Cortex of kidney (tissue), 1 donor: ENCODE measurements at places on chromosomes 4 and X.

DNA sequence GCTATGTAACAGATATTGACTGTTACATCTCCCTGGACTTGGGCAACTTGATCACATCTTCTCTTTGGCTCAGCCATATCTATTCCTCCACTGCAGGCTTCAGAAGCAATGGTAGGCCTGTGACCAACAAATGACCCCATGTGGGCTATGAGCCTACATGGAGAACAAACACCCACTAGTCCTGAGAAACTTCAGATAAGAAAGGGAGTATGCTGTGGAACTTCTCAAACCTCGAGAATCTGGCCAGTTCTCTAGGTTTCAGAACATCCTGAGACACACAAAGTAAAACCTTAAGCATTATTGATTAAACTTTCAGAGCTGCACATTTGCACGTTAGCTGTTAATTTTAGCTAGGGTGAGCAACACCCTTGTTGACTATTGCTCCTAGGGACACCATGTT, 16.3 kb downstream of the RBMX2 start:
- no peak for DNase-seq

DNA sequence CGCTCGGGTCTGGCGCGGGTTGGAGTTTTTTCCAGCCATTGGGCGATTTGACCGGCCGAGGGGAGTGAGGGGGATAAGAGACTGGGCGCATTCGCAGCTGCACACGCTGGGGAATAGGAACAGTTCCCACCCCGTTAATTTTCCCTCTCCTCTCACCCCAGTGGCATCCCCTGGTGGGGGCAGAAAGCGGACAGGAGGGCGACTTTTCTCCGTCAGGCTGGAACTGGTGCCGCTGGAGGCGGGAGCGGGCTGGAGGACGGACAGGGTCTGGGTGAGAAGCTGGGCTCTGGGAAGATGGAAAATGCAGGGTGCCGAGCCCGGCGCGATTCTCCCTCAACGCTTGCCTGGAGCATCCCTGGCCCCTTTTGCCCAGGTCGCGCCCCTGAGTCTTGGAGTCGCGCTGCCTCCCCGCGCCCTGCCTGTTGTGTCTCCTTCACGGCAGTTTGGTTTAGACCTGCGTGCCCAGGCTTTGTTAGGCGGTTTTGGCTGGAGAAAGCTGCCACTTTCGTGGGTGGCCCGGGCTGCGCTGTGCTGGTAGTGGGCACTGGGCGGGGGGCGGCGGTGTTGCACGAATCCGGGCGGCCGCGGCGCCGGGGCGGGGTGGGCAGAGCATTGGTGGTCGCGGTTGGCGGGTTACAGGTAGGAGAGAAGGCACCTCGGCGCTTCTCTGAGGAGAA, 2.0 kb downstream of the ADGRL3 start:
- no peak for DNase-seq

GRCh38 chrX:39261446-39262147, 460.3 kb downstream of the MID1IP1 start:
- no peak for DNase-seq

DNA sequence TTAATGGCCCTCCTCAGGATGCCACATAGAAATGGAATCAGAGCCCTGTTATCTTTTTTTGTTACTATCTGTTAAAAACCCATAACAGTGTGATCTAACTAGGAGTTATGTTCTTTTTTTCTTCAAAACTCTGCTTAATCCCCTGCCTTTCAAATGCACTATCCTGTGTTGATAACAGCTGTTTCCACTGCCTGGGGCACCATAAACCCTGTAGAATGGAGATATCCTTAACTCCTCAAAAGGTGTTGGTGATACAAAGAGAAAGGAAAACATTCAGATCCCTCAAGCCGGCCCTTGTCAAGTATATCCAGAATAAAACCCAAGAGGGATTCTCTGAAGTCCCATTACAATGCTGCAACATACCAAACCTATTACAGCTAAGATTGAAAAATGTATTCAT, 108.6 kb downstream of the ACTRT1 start:
- no peak for DNase-seq

GRCh38 chrX:13699183-13699826, 10.4 kb downstream of the RAB9A start:
- DNase-seq, result no peak

DNA sequence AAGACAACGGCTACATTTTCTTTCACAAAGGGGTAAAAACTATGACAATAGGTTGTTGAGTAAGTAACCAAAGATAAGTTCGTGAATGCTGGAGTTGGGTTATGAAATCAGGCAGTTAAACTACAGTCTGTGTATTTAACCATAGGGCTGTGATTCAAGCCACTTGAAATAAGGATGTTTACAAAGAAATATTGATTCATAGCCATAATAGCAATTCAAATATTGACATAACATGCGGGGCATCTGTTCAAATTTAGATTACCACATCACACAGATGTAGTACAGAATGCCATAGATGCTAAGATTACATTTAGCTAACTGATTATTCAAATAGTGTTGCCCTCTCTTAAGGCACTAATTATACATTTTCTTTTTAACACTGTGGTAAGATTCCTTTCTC, 364.1 kb downstream of the FSTL5 start:
- no peak for DNase-seq

GRCh38 chr4:4673070-4673469, 131.2 kb upstream of the STX18 start:
- DNase-seq, result no peak

DNA sequence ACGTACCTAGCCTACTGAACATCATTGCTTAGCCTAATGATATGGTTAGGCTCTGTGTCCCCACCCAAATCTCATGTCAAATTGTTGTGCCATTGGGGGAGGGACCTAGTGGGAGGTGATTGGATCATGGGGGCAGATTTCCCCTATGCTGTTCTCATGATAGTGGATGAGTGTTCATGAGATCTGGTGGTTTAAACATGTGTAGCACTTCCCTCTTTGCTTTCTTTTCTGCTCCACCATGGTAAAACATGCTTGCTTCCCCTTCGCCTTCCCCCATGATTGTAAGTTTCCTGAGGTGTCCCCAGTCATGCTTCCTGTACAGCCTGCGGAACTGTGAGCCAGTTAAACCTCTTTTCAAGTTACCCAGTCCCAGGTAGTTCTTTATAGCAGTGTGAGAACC, 102.6 kb downstream of the RAPGEF2 start:
- DNase-seq, result no peak

DNA sequence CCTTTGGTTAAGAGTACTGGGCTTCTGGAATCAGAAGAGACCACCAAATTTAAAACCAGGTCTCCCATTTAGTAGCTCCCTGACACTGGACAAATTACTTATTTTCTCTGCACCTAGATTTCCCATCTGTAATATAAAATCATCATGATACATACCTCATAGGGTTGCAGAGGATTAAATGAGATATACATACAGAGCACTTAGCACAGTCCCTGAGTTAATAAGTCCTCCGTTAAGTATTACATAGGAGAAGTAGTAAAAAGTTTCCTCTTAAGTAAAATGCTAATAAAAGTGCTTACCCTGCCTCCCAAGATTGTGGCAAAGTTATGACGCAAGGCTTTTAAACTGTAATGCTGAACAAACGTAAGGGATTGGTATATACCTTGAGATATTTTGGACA, 539 bp upstream of the CHIC1 start:
- DNase-seq, result no peak

- DNase-seq, result no peak
These were observed 179.8 kb downstream of the EDA start for GRCh38 chrX:69795702-69796101.

- DNase-seq, result no peak
These were observed 2.3 kb upstream of the FNIP2 start for GRCh38 chr4:158766434-158767044.
